Anterior cingulate cortex (tissue), 58 donors: ENCODE measurements at places on chromosomes 2 and 18.

DNA sequence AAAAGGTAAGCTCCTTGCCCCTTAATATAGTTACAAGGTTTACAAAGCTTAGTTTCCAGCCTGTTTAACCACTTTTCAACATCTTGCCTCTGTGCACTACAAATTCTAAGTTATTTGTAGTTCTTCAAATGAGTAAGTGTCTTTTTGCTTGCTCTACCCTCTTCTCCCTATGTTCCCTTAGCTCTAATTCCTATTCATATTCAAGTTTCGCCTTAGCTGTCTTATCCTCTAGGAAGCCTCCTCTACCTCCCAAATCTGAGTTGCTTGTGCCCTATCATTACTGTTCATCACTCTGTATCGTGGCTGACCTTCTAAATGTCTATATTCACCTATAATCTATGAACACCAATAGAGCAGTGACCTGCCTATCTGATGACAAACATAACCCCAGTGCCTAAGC lies 25.3 kb downstream of the NRXN1 start:
- no peak for DNase-seq

DNA sequence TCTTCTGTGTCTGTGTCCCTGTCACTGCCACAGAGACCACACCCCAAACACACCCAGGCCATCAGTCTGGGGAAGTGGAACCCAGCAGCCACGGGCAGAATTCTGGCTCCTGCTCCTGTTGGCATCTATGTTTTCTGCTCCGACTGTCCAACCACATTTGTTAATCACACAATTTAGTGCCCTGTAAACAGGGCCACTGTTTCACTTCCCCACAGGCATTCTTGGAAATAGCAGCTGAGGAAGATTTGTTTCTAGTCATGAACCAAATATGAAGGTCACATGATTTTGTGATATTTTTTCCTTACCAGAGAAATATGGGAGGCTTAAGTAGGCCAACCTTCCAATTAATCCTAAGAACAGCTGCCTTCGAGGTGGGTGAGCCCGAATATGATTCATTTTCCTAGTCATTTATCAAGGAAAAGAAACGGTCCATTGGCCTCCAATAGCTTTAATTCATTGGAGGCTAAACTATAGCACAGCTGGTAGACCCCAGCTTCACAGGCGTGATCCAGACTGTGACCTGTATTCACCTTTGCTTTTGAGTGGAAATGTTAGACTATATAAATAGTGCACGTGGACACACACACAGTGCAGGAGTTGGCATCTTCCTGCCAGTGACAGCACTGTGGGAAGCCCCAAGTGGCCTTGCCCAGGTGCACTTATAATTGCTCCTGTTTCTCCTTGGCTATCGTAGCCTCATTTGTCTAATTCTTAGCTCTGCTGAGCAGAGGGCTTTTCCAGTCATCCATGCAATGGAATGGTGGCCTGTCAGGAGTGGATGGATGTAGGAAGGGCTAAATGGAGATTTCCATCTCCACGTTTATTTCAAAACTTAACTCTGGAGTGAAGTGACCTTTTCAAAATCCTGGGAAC lies 267.9 kb downstream of the LPIN1 start:
- no peak for DNase-seq

GRCh38 chr2:172395503-172395902 lies 31.9 kb upstream of the ITGA6 start:
- DNase-seq = no peak

GRCh38 chr2:119208791-119209203 lies 14.8 kb upstream of the STEAP3 start:
- DNase-seq = no peak

- no peak for DNase-seq
Observed at GRCh38 chr2:144459937-144460336, 60.0 kb downstream of the ZEB2 start.

- no peak for DNase-seq
Observed at GRCh38 chr2:41906338-41906725, 141.5 kb upstream of the PKDCC start.

GRCh38 chr18:37225279-37225678 lies 340.3 kb downstream of the CELF4 start:
- DNase-seq = no peak

DNA sequence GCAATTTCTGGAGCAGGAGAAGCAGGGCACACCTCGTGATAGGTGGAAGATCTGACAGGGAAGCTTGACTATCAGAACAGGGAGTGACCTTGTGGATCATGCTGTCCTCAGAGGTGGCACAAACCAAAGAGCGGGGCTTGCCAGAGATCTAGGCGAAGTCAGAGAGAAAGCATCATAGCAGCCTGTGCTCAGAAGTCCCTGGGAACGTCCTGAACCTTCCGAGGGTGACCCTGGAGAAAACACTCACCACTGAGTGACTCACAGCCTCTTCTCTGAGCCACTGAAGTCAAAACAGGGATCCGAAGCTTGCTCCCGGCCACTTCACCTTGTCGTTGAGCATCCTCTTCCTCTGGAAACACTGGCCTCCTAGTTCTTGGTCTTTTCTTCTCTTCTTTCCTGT lies 56.7 kb downstream of the IL1R2 start:
- DNase-seq = no peak

- no peak for DNase-seq
Observed at GRCh38 chr2:39135690-39136259, 14.9 kb upstream of the SOS1 start.

DNA sequence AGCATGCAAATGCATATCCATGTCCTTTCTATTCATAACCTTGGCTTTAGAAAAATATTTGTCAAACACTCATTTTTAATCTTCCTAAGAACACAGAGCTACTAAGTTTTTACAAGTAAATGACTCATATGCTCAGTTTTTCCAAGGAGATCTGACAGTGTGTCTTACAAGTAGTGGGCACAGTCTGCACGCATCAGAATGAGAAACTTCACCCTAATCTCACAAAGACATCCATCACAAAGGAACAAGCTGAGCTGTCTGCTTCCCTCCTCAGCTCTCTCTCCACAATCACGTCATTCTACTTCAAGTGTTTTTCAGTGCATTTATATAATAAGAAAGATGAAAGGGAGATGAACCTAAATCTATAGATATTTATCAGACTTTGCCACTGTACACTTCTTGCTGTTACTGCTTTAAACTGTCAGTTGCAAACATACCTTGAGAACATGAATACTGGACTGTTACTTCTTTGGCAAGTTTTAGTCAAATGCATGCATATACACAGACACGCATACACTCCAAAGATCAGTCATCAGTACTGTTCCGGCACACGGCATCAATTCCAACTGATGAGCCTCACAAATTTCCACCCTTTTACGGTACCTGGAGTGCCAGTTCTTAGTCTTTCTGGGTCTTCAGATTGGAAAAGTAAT lies 75.7 kb downstream of the RBMS1 start:
- no peak for DNase-seq

GRCh38 chr2:190812506-190813294 lies 67.9 kb upstream of the GLS start:
- no peak for DNase-seq

DNA sequence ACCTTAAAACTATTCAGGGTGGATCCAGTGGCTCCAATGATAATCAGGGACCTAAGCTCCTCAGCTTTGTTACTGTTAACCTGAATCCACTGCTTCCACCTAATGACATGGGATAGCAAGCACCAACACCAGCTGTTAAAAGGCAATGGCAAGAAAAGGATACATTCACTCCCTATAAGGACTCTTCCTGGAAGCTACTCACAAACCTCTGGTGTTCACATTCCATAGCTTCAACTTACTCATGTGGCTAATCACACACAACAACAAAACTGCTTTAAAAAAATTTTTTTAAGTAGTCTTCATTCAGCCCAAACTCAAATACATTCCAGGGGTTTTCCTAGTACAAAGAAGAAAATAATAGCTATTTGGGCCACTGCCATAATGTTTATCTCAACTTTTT lies 24.5 kb downstream of the ROCK2 start:
- DNase-seq = no peak

GRCh38 chr2:155840661-155841060 lies 491.9 kb downstream of the NR4A2 start:
- DNase-seq = no peak

- no peak for DNase-seq
Observed at GRCh38 chr2:218755567-218756404, 26.2 kb upstream of the CYP27A1 start.

DNA sequence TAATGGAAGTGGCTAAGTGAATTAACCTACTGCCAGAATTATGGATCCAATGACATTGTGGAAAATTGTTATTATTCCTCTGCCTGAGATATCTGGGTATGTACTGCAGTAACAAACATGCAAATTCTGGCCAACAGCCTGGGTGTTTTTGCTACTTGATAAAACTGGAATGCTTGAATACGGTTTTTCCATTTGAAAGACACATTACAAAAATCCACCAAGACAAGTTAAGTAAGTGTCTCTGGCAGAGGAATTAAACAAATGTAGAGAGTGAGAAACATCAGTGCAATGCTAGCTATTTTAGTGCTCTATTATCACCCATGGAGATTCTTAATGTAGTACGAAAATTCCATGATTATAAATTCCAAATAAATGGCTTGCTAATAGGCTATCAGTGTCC lies 312.4 kb upstream of the MEIS1 start:
- no peak for DNase-seq

- no peak for DNase-seq
Observed at GRCh38 chr2:74051504-74051903, 66.8 kb downstream of the TET3 start.

DNA sequence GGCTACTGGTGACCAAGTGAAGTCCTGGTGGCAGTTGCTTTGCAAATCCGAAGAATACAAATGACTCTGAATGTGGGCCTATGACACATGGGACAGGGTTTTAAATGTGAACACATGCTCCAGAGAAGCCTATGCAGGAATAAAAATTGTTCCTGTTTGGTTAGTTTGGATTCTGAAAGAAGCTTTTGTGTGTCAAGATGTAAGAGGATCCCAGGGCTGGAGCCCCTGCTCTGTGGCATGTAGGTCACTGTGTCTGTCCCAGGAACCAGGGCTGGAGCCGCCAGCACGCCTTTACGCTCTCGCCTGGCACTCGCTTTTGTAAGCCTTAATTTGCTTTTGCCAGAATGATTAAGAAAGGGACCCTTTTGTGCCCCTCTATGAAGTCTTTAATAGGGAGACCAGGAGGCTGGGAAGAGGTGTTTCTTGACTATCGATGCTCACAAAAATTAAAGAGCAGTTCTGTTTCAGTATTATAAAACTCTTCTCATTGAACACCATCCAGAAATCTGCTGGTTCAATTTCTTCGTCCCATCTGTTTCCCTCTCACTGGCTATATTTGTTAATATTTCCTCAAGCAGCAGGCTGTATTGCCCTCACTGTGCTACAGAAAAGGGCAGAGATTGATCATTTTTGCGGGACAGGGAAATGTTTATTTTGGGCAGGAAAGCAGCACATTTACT lies 532.7 kb upstream of the POU3F3 start:
- DNase-seq = peak; percentile 7

- no peak for DNase-seq
Observed at GRCh38 chr2:100235581-100235980, 86.7 kb downstream of the LONRF2 start.

GRCh38 chr2:173436088-173436487 lies 81.4 kb downstream of the CDCA7 start:
- DNase-seq = no peak

DNA sequence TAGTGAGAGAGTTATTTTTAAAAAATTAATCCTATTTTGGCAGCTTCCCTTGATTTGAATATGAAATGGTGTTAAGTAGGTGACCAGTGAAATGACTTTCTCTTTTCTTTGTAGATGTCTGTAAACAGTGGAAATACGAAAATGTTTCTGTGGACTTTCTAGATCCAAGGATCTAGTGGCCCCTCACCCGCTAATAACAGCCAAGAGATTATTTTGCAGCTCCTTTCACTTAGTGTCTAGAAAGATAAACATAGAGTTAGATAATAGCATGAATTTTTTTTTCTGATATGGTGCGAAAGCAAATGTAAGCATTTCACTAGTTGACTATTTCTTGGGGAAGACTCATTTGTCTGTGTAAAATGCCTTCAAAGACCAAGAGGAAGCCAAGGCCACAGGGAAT lies 57.7 kb downstream of the ARHGAP15 start:
- no peak for DNase-seq

DNA sequence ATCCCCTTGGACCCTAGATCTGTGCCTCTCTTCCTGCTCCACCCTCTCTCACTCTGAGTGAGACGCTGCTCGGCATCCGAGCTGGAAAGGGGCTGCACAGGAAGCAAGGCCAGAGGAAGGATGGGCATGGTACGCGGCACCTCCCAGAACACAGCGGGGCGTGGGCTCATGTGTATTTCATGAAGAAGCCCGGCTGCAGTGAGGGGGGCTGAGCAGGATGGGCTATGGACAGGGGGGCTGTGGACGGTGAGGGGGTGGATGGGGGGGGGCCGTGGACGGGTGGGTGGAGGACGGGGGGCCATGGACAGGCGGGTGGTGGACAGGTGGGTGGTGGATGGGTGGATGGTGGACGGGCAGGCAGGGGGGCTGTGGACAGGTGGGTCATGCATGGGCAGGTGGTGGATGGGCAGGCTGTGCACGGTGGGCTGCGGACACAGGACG lies 28.5 kb downstream of the SLC66A2 start:
- DNase-seq = no peak

- DNase-seq = no peak
Observed at GRCh38 chr18:36717422-36718110, 111.2 kb downstream of the TPGS2 start.

DNA sequence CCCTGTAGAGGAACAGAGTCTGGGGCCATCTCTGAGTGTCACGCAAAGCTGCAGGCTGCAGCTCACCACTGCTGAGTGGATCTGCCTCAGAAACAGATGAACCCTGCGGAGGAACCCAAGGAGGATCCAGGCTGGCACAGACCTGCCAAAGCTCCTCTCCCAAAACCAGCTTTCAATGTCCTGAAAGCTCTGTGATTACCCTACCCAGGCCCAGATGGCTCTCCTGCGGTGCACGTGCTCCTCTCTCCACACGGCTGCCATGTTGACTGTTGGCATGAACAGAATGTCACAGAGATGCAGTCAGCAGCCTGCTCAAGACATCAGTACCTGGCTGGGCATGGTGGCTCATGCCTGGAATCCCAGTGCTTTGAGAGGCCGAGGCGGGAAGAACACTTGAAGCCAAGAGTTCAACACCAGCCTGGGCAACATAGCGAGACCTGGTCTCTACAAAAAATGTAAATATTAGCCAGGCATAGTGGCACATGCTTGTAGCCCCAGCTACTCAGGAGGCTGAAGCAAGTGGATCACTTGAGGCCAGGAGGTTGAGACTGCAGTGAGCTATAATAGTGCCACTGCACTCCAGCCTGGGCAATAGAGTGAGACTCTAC lies 216.8 kb downstream of the MGAT5 start:
- no peak for DNase-seq
